ENCODE measurements at places on chromosomes 6 and 20.

DNA sequence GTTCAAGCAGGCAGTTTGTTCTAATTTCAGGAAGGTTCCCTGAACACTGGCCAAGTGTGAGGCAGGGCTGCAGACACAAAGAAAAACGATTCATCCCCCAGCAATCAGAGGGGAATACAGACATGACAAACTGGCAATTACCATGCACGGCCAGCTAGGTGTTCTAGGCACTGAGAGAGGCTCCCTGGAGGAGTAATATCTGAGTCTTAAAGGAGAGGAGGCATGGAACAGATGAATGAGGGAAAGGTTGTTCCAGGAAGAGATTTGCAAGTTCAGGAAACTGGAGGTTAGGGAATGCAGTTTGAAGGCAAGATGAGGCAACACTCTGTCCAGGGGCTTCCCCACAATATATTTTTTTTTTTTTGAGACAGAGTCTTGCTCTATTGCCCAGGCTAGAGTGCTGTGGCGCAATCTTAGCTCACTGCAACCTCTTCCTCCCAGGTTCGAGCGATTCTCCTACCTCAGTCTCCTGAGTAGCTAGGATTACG is 11.1 kb downstream of the RRAGD start:
- no peak for DNase-seq

GRCh38 chr6:12911427-12911826 is 194.9 kb downstream of the PHACTR1 start:
- DNase-seq, result no peak

DNA sequence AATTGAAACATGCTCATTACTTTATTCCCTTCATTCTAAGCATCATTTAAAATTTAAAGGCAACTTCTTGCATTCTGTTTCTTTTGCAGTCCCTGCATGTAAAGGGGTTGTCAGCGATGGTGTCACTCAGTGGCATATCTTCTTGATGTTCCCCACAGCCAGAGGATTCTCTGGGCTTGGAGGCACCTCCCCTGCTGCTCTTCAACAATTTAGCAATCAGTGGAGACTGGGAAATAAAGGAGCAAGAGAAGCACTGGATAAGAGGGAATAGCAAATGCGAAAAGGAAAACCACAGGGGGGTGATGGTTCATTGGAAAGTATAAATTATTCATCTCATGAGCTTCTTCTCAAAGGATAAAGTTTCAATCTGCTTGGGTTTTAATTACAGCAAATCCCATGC is 30.7 kb upstream of the MC3R start:
- DNase-seq, result no peak

- DNase-seq, result peak; percentile 1
These were observed 95.6 kb downstream of the LAMP5 start for GRCh38 chr20:9609887-9610502.

DNA sequence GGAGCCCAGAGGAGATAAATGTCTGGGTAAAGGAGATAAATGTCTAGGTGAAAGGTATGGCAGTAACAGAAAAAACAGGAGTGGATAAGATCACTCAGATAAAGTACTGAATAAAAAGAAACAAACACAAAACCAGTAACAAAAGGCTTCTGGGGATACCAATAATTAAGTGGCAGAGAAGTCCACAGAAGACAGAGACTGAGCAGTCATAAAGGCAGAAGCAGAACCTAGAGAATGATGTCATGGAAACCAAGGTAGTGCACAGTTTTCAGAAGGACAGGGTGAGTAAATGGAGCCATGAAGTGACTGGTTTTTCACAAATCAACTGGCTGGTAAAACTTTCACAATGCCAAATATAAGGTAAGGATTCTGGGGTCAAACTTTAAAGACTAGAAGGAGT is 80.9 kb upstream of the PLN start:
- no peak for DNase-seq

- DNase-seq, result no peak
These were observed 107.1 kb downstream of the MRPL14 start for GRCh38 chr6:44020148-44020547.

DNA sequence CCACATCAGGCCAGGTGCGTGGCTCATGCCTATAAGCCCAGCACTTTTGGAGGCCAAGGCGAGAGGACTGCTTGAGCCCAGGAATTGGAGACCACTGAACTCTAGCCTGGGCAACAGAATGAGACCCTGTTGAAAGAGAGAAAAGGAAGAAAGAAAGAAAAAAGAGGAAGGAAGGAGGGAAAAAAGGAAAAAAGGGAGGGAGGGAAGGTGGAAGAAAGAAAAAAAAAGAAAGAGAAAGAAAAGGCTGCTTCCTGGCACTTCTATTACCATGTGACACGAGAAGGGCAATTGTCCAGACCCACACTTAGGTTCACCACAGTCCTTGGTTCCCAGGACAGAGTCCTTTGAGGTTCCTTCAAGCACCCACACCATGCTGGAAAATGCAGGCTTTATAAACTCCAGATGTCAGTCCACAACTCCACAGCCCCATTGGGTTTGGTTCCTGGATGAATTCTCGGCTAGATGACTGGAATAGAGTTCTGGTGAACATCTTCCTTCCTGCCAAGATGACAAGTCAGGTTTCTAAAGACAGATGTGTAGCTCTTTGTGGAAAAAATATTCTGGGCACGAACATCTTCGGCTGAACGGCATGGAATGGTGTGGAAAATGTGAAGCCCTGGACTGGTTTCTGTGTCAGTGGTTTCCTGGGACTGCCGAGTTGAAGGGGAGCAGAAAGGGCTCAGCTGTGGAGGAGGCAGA is 32.5 kb downstream of the NT5E start:
- DNase-seq, result no peak

DNA sequence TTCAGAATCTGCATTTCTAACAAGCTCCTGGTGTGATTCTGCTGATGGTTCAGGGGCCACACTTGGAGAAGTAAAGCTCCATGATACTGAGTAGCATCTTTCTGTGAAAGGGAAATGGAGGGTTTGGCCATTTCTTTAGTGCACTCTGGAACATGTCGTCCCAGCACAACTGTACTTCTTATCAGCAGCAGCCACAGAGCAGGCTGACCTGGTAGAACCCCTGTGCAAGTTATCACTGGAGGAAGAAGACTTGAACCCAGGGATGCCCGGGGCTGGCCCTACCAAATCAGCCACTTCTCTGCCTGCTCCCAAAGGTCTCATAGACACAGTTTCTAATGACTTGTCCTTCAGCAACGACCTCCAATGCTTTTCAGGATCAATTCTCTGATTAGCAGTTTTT is 354.7 kb upstream of the PLCB4 start:
- DNase-seq, result no peak

DNA sequence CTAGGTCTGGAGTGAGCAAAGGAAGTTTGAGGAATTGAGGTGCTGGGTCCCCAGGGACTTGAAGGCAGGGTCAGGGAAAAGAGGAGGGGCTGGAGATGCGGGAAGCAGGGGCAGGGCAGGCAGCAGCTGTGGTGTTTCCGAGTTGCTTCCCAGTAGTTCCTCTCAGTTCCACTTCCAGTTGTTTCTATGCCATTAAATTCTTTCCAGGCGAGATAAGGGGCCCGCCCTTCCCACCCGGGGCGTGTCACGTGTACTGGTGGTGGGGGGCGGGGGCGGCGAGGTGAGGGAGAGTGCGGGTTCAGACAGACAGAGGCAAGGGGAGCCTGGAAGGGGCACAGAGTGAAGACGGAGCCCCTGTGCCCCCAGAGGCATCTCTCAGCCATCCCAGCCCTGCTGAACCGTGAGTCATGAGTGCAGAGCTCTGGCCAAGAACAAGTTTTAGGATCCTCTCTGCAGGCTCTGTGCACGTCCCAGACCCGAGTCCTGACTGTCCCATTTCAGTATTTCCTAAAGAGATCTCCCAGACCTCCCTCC is 977 bp downstream of the TNXB start:
- no peak for DNase-seq

- DNase-seq, result no peak
These were observed 828.4 kb downstream of the HACE1 start for GRCh38 chr6:104031346-104031745.

DNA sequence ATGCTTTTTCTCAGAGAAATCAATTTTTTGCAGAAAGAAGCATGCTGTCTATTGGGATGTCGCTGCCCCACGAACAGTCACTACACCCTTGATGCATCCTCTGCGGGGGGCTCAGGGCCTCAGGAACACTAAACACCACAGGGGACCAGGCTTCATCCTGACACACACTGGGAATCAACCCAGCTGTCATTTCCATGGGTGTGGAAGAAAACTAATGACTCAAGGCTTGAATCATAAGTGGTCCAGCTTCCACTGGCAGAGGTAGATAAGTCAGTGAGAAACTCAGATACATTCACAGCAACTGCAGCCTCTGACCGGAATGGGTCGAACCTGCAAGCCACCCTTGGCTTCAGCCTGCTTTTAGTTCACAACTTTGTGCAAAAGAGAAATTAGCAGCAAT is 81.3 kb upstream of the SPTLC3 start:
- no peak for DNase-seq

DNA sequence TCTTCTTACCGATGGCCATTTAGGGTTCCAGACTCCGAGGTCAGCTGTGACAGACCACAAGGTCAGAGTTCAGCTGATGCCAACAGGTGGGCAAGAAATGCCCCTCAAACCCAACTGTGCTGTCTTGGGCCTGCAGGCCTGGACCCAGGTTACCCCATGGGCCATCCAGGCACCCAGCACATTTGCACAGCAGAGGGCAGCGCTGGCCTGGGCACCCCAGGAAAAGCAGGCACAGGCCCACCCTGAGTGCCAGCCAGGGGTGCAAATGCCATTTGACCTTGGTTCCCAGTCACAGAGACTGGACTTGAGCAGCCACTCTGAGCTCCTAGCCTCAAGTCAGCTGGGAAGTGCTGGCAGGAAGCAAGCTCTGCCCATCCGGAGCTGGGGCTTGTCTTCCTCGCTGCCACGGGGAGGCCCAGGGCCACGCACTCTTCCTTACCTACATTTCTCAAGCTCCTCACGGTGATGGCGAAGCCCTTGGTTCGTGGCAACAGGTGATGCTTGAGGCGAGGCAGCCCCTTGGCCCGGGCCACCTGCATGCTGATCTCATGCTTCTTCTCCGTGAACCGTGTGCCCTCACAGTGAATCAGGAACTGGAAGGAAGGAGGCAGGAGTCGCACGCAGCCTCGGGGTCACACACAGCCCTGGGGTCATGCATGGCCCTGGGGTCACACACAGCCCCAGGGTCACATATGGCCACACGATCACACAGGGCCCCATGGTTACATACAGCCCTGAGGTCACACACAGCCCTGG is 120.8 kb downstream of the AGPAT4 start:
- no peak for DNase-seq

GRCh38 chr6:123804014-123804786 is 535 bp downstream of the NKAIN2 start:
- no peak for DNase-seq

- no peak for DNase-seq
These were observed 17.4 kb downstream of the SHLD1 start for GRCh38 chr20:5767493-5768098.

GRCh38 chr20:23315099-23315498 is 35.5 kb upstream of the NXT1 start:
- no peak for DNase-seq

DNA sequence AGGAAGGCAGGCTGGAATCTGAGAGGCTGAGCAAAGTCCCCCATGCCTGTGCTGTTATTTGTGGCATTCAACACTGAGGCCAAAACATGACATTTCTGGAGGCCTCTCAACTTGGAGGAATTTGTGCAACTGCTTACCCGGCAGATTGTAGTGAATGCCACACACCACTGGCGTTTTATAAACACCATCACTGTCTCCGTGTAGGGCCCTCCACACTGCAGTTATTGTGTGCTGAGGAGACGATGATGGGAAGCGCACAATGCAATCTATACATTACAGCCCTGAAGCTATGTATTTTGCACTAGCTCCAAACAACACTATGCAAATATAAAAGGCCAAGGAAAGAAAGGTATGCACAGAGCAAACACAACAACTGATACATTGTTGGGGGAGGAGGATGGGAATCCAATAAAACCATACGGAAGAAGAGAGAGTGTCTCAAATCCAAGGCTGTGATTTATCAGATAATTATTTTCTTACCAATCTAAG is 106.5 kb downstream of the SMLR1 start:
- DNase-seq, result no peak

DNA sequence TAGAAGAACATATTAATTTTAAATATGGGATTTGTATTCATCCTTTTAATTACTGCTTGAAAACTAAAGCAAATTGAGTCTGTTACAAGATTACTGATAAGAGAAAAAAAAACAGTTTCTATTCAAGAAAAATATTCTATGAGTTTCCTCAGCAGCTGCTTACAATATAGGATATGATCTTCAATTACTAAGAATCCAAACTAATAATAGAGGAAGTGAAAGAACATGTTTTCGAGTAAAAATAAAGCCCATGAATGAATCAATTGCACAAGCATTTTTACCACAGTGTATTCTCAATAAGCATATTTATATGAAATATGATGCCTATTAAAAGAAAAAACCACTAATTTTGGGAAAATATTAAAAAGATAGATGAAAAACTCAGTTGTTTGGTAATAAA is 63.4 kb downstream of the AHI1 start:
- no peak for DNase-seq

DNA sequence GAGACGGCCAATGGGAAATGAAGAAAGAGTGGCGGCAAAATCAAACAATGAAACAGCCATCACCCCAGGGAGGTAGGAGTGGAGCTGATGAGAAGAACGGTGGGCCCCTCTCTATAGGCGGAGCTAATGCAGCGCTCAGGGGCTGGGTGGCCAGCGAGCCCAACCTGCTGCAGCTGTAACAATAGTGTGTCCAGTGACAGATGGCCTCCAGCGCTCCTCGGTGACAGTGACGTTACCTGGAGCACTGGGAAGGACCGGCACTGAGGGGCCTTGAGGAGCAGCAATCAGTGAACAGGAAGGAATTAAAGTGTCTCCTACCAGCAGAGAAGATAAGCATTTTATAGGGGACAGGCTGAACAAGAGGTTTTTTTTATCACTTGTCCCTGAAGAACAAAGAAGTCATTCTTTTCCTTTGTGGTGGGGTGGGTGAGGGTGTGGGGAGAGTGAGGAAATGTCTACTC is 81.6 kb downstream of the FOXA2 start:
- no peak for DNase-seq

DNA sequence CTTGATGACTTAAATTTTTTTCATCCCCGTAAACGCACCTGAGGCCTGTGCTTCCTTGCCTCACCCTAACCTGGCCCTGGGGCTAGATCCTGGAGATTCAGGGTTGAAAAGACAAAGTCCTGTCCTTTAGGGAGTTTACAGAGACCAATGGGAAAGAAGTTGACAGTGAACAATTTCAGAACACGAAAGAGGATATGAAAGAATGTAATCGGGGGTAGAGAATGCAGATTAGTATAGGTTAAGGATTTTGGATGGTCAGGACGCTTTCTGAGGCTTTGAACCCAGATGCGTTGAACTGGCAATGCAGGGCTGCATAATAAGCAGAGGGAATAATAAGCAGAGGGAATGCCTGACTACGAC is 1.7 kb upstream of the FBXO5 start:
- DNase-seq, result no peak

- DNase-seq, result no peak
These were observed 16.7 kb upstream of the PDYN start for GRCh38 chr20:2010533-2010932.

DNA sequence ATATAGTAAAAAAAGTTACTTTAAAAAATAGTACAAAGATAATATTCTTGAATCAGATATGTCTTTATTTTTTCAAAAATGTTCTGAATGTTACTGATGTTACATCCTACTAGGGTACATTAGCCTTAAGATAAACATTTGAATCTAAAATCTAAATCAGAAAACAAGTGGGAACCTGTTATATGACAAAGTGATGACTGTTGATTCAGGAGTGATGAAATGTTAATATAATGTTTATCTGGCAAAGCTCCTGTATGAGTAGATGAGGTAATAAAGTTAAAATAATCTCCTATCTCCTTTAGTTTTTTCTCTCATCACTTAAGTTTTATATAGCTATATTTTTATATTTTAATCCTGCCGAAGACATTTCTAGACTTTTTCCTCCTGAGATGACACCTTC is 4.2 kb downstream of the DOP1A start:
- no peak for DNase-seq

GRCh38 chr20:32907886-32908285 is 49.2 kb downstream of the EFCAB8 start:
- DNase-seq, result no peak

All from activated gamma-delta T cell treated with anti-CD3 and anti-CD28 coated beads, Interleukin-2, amount 50 U/mL, for 16 hours (primary cell).